ENCODE measurements at places on chromosomes 1 and 21.

- no peak for DNase-seq
Observed at GRCh38 chr1:223455470-223455869, 62.3 kb downstream of the CCDC185 start.

- DNase-seq = no peak
Observed at GRCh38 chr1:181798191-181798926, 263.2 kb downstream of the ZNF648 start.

DNA sequence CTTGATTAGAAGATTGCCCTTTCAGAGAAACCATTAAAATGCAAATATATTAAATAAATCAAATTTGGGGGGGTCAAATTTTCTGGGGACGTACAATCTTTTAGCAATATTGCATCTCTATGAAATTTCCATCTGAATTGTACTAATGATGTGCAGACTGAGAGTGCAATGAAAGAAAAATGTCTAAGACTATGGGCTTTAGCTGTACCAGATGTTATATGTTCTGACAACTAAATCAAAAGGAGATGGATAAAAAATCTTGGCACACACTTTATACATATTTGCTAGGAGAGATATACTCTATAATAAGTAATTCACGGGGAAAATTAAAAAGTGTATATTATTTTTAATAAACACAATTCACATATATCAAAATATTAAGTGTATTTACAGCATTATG lies 13.0 kb upstream of the PLPPR5 start:
- no peak for DNase-seq

DNA sequence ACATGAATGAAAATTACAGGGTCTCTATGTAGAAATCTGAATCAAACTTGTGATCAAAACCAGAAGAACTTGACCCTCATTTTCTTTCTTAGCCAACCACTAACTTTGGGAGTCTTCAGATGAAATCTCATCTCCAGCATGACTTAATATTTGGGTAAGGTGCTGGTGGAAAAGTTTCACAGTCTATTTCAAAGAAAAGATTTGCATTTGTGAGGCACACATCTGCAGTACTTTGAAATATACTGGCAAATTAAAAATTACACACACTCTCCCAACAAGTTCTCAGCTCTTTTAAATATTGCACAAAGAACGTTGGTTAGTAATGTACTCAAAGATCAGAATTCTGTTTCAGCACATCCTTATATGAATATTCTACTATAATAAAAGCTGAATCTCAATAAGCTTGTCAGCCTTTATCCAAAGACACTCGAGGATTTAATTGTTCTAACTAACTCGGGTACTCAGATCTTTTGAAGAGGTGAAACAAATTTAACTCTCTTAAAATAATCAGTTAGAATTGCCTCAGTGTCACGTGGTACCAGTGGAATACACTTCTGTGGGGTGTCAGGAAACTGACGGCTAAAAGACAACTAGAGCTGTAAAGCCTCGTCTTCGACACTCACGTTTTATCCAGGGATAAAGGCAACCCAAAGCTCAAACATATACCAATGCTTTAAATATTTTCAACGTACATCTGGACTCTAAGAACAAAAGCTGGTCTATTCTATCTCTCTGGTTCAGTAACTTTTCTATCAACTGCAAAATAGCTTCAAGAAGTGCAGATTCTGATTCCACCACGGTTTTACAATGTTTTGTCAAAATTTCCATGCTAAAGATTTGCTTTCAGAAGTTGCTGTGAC lies 19.0 kb downstream of the SAMSN1 start:
- DNase-seq = no peak

- peak; percentile 9 for DNase-seq
Observed at GRCh38 chr1:116314305-116314919, 58.6 kb upstream of the ATP1A1 start.

DNA sequence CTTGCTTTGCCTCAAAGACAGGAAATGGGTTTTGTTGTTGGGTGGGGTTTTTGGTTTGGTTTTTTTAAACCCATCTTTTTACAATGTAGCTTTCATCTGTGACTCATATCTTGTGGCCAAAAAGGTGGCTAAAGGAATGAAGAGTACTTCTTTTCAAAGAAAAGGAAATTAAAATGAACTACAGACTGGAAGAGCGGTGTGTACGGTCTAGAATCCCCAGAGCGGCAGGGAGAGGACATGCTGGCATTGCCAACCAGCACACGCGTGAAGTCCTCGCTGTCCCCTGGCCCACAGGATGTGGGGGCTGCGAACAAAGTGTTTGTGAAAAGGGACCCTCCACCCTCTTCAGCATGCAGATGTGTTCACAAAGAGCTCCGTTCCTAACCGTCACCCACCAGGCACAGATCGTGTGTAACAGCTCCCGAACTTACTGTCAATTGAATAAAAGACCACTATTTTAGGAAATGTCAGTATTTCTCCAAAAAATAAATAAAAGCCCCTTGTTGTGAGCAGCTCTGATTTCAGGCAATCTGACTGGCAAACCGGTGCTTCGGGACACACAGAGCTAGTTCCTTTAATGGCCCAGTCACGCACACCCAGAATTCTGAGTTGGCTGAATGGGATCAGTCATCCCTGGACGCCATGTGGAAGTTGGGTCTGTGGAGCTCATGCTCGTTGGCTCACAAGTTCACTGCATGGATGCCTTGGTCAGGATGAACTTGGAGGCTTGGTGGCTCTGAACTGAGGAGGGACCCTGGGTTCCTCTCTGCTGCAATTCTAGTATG lies 602.9 kb downstream of the NPHP4 start:
- DNase-seq = no peak

GRCh38 chr1:86151427-86151826 lies 5.1 kb downstream of the COL24A1 start:
- DNase-seq = no peak

DNA sequence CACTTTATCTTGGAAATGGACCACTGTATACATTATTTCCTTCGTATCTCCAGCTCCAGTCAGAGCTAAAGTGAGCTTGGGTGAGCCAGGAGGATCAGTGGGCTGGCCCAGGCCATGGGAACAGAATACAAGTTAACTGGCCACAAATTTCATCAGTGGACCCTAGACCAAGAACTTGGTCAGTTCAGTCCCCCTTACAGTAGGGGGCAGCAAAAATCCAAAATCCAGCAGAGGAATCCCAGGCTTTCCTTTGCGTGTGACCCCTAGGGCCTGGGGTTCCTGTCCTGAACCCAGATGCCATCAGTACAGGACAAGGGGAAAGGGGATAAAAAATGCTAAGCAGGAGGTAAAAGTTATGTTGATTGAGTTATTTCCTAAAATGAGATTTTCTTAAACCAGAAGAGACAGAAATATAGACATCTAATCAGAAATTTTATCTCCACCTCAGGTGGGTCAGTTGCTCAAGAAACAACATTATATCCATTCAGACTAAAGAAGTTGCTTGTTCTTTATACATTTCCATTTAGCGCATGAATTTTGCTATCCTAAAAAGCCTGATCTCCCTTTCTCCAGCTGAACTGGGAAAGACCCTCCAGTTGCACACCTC lies 24.1 kb upstream of the LCE5A start:
- no peak for DNase-seq

- DNase-seq = peak; percentile 66
Observed at GRCh38 chr1:155176544-155177071, 3.0 kb downstream of the TRIM46 start.

DNA sequence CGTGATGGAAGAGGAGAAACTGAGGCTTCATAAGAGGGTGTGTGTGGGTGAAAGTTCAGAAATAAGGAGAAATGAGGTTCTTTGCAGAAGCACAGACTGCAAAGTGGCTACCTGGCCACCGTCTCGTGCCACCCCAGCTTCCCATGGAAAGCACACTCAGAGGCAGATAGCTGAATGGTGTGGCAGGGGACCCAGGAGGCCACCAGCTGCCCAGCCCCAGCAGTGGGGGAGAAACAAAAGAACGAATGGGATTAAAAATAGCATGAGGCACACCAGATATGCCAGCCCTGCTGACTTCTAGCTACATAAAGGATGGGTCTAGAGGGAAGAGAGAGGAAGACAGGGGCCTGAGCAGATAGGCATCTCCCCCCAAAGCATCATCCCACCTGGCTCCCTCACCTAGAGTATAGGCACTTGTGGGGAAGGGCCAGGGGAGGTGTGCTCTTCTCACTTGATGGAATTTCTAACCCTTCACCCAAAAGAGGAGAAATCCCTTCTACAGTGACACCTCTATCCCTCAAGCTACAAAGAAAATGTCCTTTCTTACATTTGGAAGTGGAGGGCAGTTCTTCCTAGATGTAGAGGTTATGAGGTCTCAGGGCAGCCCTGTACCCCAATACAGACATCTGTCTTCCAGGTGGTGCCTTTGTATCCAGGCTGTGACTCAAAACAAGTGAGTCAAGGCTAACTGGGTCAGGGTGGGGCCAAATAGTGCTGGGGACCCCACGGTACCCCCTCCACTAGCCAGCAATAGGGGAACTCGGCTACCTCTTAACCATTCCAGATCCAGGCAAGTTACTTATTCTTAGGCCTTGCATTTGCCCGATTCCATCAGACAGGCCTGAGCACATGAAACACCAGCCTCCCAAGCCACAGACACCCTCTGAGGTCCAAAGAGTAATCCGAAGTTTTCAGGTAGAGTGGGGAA lies 3.5 kb downstream of the HDGF start:
- DNase-seq = no peak

GRCh38 chr1:19621274-19621950 lies 22.7 kb upstream of the NBL1 start:
- peak; percentile 77 for DNase-seq

DNA sequence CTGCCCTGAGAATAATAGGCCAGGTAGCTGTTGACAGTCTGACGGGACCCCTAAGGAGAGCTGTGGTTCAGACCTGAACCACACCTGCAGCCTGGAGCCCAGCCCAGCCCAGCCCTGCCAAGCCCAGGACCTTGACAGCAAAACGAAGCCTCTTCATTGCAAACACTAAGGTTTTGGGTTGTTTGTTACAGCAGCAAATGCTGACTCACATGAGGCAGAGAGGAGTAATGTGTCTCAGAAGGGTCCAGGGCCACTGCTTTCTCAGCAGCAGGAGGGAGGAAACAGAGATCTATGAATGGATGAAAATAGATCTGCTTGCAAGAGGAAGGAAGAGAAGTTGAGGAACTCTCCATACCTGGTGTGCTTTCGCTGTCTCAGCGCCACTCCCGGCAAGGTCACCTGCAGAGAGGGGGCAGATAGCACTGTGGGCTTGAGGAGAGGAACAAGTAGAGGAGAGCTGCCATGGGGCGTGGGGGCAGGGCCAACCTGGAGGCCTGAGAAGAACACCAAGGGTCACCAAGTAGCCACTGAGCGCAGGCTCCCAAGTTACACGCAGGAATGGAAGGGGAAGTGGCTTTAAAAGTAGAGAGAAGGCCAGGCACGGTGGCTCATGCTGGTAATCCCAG lies 127.2 kb downstream of the ZNF281 start:
- no peak for DNase-seq

DNA sequence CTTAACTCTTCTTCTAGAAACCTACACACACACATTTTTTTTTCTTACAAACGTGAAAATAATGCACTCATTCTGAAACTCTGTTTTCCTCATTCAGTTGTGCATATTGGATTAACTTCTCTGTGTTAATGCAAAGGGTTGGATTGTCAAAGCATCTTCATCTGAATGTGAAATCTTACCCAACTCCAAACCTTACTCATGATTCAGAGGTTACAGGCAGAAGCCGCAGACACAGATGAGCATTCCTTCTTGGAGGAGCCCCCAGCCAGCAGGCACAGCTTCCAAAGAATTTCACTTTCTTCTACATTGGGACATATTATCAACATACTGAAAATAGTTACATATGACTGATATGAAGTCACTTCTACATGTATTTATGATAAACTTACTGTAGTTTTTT lies 15.7 kb downstream of the PATJ start:
- DNase-seq = peak; percentile 60

GRCh38 chr1:54583871-54584270 lies 35.8 kb downstream of the ACOT11 start:
- no peak for DNase-seq

- DNase-seq = no peak
Observed at GRCh38 chr21:44079846-44080245, 27.4 kb upstream of the PWP2 start.

DNA sequence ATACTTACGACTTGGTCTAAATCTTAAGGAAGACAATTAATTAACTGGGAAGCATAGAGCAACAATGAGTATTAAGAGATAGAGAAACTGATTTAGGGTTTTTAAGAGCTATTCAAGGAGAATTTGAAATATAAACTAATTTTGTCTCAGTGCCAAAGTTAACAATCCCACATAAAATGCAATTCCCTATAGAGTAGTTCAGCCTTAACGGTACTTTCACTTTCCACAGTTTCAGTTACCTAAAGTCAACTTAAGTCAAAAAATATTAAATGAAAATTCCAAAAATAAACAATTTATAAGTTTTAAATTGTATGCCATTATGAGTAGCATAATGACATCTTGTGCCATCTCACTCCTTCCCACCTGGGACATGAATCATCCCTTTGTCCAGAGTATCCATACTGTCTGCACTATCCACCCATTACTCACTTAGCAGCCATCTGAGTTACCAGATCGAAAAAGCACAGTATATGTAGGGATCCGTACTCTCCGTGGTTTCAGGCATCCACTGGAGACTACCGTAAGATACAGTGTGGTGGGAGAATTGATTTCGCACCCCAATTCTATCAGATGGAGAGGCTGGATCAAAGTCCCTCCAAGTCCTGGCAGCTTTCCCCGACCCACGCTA lies 4.8 kb upstream of the SARS1 start:
- DNase-seq = no peak

DNA sequence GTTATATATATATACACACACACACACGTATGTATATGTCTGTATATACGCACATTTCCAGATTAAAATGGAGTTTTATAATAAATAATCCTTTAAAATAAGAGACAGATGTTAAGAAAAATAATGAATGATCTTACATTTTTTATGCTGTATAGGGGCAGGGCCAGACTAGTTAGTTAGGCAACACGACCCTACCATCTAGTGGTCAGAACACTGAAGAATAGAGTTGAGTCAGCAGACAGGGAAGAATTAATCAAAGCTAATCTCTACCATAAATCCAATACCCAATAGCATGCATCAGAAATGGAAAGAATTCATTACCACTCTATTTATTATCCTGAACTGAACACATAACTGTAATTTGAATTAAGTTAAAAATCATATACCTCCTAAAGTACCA lies 156.7 kb downstream of the BRINP3 start:
- DNase-seq = no peak

DNA sequence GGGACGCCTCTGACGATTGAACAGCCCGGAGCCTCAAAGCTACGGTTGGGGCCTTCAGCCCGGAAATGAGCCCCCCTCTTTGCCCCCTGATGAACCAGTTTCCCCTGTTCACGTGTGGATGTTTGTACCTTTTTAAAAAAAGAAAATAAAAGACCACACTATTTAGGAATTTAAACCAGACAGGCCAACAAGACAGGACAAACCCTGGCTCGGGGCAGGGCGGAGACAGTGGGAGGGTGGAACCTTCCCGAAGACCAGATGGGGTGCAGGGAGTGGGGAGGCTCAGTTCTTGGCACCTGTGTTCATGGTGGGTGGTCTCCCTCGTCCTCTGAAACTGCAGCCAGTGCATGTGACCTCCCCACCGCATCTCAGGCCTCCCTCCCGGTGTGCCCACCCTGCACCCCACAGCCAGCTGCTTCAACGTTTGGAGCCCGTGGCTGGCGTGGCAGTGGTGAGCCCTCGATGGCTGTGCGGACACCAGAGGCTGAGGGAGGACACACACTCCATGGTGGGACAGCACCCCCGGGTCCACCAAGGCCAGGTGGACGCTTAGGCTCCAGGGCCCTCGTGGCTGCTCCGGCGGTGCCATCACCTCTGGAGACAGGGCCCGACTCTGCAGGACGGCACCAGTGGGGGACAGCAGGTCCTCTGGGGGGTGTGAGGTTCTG lies 45.6 kb downstream of the COL18A1 start:
- DNase-seq = no peak

GRCh38 chr21:38917043-38917774 lies 111.5 kb downstream of the ETS2 start:
- DNase-seq = no peak

- no peak for DNase-seq
Observed at GRCh38 chr1:213993929-213994328, 6.2 kb downstream of the PROX1 start.
